ENCODE measurements at places on chromosomes 4 and X.

- no peak for DNase-seq
Measured at GRCh38 chr4:163688856-163689255, 194.4 kb downstream of the TMA16 start.

DNA sequence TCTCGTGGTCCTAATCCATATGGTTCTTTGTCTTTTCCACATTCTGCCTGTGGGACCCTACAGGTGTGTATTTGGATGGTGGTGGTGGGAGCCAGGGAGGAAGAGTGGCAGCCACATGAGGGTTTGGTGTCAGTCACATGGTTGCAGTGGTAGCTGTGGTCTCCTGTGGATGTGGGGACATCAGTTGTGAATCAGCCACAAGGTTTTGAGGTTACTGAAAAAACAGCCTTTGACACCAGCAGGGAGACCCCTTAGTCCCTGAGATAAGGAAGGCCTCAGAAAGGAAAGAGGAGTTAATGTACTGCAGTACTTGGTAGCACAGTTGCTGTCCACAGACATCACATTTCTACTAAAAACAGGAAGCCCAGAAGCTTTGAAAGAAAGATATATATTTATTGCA is 15.8 kb upstream of the GAGE10 start:
- no peak for DNase-seq

DNA sequence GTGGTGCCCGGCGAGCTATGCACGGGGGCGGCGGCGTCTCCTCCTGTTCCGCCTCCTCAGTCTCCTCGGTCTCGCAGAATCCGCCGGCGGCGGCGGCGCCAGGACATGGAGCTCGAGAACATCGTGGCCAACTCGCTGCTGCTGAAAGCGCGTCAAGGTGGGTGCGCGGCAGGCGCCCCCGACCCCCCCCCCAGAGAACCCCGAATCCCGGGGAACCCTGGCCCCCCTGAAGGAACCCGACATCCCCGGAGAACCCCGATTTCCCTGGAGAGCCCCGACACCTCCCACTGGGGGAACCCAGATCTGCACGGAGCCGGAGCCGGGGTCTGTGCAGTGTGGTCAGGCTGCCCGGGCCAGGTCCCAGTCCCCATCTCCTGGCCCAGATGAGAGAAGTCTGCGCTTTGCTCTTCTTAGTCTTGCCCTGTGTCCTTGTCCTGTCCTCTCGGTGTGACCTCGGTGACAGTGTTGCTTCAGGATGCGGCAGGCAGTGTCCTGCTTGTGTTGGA is 648 bp downstream of the GRK4 start:
- DNase-seq = no peak

- no peak for DNase-seq
Measured at GRCh38 chr4:28479666-28480065, 1619.0 kb downstream of the STIM2 start.

- DNase-seq = no peak
Measured at GRCh38 chr4:11098461-11098860, 330.2 kb downstream of the HS3ST1 start.

GRCh38 chr4:152045807-152046571 is 285.2 kb upstream of the GATB start:
- no peak for DNase-seq

GRCh38 chr4:67880866-67881610 is 2.8 kb downstream of the TMPRSS11D start:
- no peak for DNase-seq

- DNase-seq = no peak
Measured at GRCh38 chr4:98620087-98620784, 38.2 kb downstream of the TSPAN5 start.

- DNase-seq = no peak
Measured at GRCh38 chrX:150873616-150874015, 24.9 kb downstream of the CD99L2 start.

DNA sequence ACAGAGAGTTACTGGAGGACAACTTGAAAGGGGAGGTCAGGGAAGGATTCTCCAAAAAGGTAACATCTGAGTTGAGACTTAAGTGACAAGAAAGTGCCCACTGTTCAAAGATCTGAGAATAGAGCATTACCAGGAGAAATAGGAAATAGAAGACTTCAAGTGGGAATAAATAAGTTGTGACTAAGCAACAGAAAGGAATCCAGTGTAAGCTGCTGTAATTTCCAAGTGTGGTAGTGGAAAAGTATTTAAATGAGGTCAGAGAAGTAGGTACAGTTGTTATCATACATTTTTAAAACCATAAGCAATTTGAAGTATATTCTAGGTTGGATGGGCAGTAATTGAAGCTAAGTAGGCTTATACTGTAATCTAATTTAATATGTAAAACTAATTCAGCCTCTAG is 211.9 kb downstream of the FBXO8 start:
- DNase-seq = no peak

DNA sequence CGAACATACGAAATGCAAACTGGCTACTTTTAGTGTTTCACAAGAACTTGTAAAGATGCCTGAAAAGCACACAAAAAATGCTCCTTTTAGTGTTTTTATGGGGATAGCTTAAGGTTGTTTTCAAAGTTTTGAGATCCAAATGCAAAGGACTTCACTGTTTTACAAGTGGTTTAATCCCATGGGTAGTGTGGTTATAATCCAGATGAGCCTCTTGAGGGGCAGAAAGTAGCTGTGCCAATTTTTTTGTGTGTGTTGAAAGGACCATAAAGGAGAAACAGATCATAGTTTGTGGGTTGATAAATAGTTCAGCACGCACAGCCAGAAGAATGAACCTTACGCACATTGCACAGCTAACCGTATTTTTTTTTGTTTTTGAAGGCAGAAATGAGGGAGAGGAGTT is 126.9 kb upstream of the GIMD1 start:
- DNase-seq = no peak

GRCh38 chr4:85833302-85833701 is 358.4 kb downstream of the ARHGAP24 start:
- DNase-seq = no peak

- peak; percentile 51 for DNase-seq
Measured at GRCh38 chrX:115892787-115893671, 277.5 kb upstream of the AGTR2 start.

DNA sequence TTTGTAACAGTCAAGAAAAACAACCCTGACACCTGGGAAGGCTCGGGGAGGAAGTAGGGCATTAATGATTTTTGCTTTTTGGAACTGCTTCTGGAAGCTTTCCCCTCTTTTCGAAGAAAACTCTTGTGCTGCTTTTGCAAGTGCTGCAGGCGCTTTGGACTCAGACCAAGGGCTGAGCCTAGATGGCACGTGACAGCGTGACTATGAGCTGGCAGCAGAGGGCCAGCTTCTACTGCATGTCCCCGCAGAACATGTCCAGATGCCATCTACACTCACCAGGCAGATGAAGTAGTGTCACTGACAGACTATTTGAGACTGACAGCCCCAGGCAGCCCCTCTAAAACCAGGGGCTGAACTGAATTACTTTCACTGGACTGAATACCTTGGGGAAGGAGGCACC is 6.2 kb downstream of the NR0B1 start:
- DNase-seq = no peak

- DNase-seq = no peak
Measured at GRCh38 chr4:147328756-147329446, 152.0 kb upstream of the EDNRA start.

DNA sequence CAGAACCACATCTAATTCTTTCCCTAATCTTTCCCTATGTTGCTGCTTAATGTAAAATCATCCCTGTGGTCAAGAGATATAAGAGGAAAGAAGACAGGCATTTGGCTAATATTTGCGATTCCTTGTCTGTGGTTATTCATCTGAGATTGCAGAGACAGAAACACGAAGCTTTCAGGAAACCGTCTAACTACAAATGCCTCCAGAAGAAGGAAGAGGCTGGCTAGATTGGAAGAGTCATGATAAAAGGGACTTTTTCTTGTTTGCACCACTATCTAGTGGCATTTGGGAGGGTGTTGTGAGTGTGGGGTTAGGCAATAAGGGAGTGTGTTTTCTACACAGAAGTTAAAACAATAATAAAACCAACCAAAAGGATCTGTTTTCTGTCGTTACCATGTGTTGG is 43.9 kb downstream of the TMEM154 start:
- no peak for DNase-seq

DNA sequence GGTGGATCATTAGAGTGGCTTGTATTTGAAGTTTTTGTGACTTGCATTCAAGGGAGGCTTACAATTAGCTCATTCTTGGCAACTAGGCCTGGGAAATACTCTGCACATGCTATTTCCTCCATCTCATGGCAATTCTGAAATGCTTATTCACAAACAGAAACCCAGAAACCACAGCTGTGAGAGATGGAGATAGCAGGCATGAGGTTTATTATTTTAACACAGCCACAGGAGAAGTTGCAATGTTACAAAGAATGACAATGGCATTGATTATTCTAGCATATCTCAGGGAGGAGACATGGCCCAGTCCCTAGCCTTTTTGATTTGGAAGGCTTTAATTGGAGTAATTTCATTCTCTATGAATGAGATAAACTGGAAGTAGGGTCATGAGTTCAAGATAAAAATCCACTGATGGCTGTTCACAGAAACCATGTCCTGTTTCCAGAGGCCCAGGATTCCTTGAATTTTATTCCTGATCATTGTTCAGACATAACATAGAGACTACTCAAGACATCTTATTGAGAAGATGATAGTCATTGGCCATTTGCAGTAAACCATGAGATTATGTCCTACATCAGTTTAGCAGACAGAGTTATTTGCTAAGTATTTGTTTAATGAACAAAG is 123.9 kb downstream of the MID1 start:
- DNase-seq = no peak

GRCh38 chr4:184860018-184860779 is 34.4 kb upstream of the ACSL1 start:
- DNase-seq = no peak

DNA sequence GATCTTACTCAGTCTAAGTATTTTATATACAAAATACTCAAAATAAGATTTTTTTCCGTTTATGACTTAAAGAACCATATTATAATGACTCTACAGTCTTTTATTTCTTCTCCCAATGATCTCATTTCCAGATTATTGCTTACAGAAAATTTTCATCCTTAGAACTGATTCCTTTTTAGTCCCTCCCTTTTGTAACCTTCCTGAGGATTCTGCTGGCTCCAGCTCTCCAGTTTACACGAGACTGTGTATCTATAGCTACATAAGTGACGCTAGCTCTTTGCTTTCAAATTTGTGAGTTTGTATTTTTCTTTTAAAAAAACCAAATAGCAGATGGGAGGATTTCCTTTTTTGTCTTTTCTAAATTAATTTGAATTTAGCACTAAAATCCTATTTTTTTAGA is 24.0 kb downstream of the FHDC1 start:
- no peak for DNase-seq

DNA sequence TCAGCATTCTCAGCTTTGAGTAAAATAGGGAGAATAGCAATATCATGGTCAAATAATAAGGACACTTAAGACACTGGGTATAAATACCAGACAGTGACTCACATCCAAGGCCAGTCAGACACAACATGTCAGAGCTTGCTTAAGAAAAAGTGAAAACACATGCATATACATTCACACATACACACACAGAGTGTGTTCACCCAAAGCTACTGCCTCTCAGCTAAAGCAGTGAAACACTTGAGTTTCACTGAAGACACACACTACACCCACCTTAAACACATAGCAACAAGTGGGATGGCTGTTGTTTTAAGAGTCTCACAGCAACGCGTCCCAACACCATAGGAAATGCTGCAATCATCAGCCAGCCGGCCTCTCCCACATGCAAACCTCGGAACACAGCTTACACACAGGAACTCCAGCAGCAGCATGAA is 14.4 kb downstream of the SHROOM4 start:
- DNase-seq = no peak

GRCh38 chr4:118346495-118346894 is 6.3 kb downstream of the PRSS12 start:
- DNase-seq = no peak

DNA sequence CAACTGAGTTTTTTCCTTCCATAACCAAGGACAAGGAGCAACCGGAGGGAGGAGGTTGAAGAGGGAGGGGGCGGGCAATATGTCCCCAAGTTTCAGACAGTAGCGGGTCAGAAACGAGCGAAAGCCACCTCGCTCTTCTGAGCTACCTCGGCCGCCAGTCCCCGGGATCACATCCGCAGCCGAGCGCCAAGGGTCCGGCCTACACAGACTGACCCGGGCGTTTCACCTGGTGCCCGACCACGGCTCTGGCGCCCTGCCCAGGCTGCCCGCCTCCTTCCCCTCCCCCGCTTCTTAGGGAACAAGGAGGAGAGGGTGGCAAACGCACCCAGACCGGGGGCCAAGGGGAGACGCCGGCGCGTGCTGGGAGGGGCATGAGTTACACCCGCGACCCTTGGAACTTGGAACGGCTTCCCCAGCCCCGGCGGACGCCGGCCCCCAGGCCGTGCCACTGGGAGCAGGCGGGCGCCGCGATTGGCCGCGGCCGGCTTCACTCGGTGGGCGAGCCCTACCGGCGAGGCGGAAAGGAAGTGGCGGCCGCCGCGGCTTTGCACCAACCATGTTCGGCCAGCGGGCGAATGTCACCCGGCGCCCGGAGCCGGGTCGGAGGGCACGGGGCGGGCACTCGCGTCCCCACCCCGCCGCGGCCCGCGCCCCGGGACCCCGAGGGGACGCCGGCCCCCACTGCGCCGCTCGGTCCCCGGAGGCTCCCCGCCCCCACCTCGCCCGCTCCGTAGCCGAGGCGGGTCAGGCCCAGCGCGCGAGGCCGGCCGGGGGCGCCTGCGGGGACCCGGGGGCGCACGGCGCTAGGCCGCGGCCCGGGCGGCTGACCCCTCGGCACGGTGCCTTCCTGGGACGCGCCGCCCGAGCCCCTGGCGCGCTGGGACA is 1.5 kb downstream of the IRF2 start:
- peak; percentile 38 for DNase-seq

GRCh38 chr4:3391422-3391821 is 50.3 kb upstream of the HGFAC start:
- no peak for DNase-seq

DNA sequence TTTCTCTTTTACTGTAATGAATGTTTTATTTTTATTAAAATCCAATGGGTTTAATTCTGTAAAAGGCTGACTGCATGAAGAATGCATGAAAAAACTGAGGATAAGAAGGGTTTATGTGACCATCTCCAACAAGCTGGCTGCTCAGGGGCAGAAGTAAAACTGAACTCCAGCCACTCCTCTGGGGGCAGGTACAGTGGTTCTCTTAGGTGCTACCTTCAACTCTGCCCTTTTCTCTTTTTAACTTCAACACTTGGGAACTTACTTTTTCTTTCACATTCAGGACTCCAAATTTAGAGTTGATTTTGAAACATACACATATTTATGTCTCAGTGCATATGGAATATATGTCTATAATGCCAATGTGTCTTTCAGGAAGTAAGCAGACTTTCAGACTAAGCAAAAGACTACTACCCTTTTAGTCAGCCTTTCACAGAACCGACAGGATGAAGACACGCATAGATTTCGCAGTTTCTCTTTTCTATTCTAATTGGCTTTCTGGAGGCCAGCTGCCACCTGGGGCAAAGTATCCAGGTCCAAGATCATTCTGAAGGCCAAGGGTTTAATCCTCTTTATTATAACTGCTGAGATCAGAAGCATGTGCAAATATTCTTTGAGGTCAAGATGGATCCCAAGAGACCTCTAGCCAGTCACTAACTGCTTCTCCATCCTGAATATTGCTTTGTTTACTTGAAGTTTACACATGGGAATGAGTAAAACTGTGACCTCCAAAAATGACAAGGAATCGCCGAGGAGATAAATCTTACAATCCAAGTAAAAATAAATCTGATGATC is 30.7 kb downstream of the HS3ST1 start:
- no peak for DNase-seq

- no peak for DNase-seq
Measured at GRCh38 chrX:104324461-104325212, 69.9 kb upstream of the ESX1 start.
